ENCODE measurements at places on chromosomes 11 and 22.

GRCh38 chr22:46453006-46453828, 84.2 kb downstream of the CELSR1 start:
- no peak for DNase-seq

GRCh38 chr11:133147625-133148024, 384.7 kb downstream of the OPCML start:
- DNase-seq = no peak

DNA sequence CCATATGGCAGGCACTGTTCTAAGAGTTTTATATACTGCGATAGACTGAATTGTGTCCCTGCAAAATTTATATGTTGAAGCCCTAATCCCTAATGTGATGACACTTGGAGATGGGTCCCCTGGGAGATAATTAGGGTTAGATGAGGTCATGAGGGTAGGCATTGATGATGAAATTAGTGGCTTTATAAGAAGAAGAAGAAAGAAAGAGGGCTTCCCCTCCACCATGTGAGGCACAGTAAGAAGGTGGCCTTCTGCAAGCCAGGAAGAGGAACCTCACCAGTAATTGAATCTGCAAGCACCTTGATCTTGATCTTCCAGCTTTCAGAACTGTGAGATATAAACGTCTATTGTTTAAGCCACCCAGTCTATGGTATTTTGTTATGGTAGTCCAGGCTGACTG, 46.6 kb upstream of the TENM4 start:
- DNase-seq = no peak

DNA sequence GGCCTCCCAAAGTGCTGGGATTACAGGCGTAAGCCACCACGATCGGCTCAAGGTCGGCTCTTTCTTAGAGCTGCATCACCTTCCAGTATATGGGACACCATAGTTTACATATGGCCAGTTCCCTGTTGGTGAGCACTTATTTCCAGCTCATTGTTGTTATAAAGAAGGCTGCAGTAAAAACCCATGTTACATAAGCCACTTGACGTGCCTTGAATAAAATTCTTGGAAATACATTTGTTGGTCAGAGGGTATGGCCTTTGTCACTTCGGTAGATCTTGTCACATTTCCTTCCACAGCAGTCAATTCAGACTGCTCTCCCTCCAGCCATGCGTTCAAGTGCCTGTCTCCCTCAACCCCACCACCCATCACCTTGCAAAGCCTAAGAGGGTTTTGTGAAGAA, 92.9 kb downstream of the PRR5L start:
- DNase-seq = no peak

DNA sequence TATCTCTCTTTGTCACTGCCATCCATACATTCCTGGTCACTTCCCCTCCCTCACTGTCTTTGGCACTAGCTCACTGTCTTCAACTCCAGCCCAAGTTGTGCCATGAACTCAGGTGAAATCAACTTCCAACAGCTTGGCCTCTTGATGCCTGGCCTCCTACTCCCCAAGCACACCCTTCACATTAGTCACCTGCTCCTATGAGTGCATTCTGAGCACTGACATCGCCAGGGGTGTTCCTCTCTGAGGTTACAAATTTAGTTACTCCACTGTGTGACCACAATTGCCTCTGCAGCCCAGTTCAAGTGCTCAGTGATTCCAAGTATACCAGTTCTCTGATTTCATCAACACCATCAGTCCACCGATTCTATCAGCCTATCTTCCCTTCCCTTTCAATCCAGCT, 10.8 kb downstream of the DRD2 start:
- no peak for DNase-seq

DNA sequence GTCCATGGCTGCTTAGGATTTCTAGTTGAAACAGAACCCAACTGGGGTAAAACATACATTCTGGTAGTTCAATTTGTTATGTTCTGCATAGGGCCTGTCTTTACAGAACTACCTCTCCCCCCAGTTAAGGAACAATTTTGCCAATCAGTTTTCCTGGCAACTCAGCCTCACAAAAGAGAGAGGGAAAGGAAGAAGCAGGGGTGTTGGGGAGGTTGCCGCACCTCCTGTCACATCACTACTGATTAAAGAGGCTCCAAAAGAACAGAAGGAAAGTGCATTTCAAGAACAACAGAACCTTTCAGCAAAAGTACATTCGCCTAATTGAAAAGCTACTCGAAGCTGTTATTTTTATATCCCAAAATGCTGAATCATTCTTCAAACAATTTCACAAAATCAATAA, 217.6 kb downstream of the CADM1 start:
- DNase-seq = no peak

GRCh38 chr22:41822317-41823057, 10.4 kb upstream of the SREBF2 start:
- no peak for DNase-seq

- DNase-seq = no peak
Measured at GRCh38 chr11:4482445-4482844, at the start of gene OR52K1. Gene OR52K1 (plus strand): TSS chr11:4482646. CDS start chr11:4488901, 6,255 bp downstream.

DNA sequence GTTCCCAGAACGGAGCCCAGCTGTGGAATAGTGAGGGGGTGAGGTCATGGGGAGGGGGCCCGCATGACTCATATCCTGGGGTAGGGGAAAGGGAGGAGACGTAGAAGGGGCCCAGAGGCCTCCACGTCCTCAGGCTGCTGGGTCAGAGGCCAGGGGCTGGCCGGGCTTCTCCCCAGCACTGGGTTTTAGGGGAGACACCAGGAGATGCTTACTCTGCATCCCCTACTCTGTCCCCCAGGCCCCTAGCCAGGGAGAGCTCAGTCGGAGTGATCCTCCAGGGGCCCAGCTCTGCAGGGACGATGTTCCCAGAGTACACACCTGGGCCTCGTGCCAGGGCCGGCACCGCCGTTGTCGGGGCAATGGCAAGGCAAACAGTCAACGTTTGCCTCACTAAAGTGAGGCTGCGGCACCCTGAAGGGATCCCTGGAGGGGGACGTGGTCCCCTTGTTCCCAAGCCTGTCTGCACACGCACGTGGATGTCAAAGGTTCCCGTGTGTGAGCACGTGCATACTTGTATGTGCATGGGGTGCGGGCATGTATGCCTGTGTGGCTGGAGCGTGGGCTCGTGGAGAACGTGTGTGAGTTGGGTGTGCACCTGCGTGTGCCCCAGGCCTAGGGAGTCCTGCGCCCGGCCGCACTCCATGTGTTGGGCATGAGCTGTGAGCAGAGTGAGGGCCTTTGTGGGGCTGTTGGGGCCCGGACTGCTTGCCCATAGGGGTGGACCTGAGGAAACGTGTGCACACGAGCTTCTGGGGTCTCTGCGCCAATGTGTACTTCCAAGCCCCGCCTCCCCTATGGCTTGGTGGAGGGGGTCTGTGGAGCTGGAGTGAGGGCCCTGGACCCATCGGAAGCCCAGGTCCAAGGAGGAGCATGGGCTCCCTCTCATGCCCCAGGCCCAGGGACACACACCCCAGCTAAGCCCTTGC, 14.2 kb downstream of the PRR33 start:
- DNase-seq = no peak

- DNase-seq = no peak
Measured at GRCh38 chr11:60349990-60350389, 22.9 kb downstream of the MS4A6E start.

DNA sequence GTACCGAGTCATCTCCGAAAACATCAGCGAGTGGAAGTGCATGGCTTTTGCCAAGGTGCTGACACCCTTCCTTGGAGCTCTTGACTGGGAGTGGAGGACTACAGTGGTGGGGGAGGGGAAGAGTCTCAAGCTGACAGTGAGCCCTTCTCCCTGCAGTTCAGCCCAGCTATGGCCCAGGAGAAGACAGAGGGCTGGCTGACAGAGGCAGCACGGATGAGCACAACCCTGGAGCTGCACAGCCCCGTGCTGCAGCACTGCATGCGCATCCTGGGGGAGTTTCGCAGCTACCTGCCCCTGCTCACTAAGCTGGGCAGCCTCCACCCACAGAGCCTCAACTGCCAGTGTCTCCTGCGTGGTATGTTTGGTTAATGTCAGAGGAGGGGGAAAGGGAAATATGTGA, 41.4 kb downstream of the DNHD1 start:
- DNase-seq = no peak

GRCh38 chr11:57479021-57479663, 18.8 kb downstream of the RTN4RL2 start:
- no peak for DNase-seq

- no peak for DNase-seq
Measured at GRCh38 chr22:40328546-40329456, 17.5 kb upstream of the ADSL start.

GRCh38 chr11:57135020-57135751, 46.6 kb upstream of the LRRC55 start:
- DNase-seq = no peak

GRCh38 chr11:118645066-118645715, 34.3 kb downstream of the TREH start:
- no peak for DNase-seq
